ENCODE measurements at places on chromosomes 2 and 18.

DNA sequence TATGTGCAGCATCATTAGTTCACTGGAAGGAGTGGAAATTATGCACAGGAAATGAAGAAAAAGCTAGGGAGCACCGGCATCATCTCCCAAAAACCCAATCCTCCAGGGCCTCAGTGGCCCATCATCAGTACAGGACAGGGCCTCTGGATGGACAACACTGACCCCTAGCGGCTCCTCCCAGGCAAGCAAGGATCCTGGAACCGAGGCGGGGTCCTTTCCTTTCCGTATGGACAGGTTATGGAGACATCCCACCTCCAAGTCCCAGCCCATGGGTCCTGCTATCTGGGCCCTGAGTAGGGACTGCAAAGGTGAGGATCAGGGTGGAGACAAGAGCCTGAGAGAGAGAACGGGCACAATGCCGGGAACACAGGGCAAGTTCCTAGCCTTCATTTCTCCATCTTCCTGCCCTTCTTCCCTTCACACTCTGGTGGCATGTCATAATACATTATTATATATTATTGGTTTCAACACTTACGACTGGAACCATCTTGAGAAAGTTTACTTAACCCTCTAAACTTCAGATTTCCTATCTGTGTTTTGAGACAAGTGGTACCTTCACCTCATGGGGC, 68.2 kb downstream of the ZNF516 start:
- DNase-seq = peak; percentile 45

- no peak for DNase-seq
These were observed 257.6 kb downstream of the CYP26B1 start for GRCh38 chr2:71889759-71890684.

DNA sequence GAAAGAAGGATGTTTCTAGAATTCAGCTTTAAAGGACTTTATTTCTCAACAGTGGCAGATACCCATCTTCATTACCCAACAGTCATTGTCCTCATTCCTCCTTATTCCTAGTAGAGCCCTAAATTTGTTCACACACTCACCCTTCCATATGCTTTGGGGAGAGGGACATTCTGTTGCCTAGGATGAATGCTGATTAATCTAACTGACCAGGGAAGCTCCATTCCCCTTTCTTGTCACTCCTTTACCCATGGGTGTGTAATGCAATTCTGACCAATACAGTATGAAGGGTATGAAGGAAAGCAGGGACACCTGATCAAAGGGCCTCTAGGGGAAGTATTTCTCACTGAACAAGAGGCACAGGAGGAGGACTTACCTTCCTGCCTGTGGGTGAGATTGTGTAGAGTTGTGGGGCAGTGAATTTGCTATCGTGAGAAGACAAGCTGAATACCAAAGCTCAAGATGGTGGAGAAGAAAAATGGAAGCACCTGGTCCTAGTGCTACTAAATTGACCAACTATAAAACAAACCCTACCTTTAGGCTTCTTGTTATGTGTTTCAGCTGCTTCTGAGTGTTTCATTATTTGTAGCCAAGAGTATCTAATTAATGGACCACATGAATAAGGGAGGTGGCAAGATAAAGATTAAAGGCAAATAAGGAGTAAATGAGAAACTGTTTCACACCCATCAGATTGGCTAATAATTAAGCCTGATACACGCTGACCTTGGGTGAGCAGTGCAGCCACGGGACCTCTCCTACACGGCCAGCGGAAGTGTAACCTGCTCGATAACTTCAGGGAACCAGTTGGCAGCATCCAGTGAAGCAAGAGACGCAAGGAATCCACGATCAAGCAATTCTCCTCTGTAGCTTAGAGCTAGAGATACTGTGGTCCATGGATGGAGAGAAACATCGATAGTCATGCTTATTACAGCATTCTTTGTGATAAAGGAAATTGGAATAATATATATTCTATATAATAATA, 202.3 kb downstream of the MYCN start:
- no peak for DNase-seq

DNA sequence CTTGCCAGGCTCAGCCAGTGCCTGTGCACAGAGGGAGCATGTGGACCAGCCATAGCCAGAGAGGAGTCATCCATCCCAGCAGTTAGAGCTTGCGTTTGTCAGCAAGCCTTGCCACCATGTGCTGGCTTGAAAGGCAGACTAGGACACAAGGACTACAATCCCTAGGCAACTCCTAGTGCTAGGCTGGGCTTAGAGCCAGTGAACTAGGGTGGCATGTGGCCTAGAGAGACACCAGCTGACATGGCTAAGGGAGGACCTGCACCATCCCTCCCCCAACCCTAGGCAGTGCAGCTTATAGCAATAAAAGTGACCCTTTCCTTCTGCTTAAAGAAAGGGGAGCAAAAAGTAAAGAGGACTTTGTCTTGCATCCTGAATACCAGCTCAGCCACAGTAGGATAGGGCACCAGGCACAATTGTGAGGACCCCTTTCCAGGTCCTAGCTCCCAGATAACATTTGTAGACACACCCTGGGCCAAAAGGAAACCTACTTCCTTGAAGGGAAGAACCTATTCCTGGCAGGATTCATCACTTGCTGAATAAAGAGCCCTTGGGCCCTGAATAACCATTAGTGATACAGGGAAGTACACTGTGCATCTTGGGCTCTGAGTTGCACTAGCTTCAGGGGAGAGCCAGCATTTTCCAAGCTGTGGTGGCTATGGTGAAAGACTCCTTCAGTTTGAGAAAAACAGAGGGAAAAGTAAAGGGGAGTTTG, 38.7 kb upstream of the UXS1 start:
- DNase-seq = no peak

GRCh38 chr2:47076586-47077441, 78.3 kb downstream of the STPG4 start:
- peak; percentile 28 for DNase-seq

GRCh38 chr2:102301867-102302362, 9.4 kb upstream of the IL1RL1 start:
- no peak for DNase-seq

- DNase-seq = no peak
These were observed 61.7 kb downstream of the INPP5D start for GRCh38 chr2:233121856-233122255.

GRCh38 chr2:240200230-240201051, 60.0 kb upstream of the OTOS start:
- no peak for DNase-seq

DNA sequence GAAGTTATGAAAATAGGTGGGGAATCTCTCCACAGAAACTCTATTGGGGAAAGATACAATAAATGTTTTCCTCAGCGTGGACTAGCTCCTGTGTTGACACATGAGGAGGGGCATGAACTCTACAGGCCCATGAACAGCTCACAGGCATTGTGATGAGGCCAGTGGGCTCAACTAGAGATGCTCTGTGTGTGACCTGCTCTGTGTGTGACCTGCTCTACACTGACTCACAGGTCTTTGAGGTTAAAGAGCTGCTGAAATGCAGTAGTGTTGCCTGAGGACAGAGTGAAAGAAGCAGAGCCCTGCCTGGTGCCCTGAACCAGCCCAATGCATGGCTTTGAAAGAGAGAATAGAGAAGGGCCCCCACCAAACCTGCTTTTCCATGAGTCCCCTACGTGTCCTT, 117.6 kb downstream of the MCFD2 start:
- no peak for DNase-seq

DNA sequence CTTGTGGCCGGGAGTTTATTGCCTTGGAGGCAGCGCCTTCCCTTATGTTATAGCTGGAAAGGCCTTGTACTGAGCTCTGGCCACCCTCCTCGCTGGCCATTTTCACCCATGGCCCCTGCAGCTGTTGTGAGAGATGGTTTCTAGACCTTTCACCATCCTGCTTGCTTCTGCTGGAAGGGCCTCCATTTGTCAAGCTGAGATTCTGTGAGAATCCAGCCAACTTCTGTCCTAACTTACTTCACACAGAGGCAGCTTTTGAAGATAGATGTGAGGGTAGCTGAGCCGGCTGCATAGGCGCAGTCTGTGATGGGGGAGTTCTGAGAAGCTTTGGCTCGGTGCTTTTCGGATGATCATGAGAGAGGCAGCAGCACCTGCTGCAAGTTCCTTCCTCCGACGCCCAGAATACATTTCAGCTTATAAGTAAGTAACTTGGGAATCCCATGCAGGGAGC, 8.7 kb downstream of the CTIF start:
- no peak for DNase-seq

DNA sequence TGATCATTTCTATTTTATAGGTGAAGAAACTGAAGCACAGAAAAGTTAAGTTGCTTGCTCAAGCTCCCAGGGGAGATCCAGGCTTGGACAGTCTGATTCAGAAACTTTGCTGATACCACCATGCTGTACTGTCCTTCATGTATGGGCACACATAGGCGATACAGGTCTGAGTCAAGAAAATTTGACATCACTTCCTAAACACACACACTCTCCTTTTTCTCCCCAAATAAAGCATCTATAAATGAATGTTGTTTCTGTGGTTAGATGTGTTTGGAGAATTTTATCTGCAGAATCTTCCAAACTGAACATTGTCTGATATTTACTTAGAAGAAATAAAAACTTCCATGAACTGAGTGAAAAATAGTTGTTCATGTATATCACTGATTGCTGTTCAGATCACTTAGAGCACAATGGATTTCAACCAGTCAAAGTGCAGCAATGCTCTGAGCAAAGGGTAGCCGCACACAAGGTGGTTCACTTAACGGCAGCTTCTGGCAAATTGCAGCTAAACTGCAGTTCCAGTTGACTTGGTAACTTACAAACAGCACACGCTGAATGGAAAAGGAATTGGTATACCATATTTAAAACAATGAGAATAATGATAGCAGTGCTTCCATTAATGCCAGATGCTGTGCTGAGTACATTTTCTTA, 10.0 kb upstream of the AGFG1 start:
- no peak for DNase-seq
